ENCODE measurements at places on chromosomes 5 and 9.

GRCh38 chr5:34842554-34842953 lies 3.6 kb downstream of the TTC23L start:
- DNase-seq: no peak

DNA sequence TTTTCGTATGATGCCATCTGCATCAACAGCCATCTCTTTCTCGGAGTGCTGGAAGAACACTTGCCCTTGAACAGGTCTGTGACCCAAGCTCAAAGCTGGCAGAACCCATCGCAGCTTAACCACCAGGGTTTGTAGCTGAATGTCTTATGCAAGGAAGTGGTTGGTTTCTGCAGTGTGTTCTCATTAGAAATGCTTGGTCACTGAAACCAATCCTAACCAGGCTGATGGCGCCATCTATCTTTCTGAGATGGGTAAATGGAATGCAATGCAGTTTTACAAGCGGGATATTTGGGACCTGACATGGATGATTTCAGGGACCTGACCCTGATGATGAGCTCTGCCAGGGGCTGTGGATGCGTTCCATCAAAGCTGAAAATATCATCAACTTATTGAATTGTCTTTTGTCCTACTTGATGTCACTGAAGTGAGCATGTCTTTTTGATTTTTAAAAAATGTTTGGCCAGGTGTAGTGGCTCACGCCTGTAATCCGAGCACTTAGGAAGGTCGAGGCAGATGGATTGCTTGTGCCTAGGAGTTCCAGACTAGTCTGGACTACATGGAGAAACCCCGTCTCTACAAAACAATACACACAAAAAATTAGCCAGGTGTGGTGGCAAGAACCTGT lies 28.7 kb downstream of the DMRT3 start:
- DNase-seq: no peak

DNA sequence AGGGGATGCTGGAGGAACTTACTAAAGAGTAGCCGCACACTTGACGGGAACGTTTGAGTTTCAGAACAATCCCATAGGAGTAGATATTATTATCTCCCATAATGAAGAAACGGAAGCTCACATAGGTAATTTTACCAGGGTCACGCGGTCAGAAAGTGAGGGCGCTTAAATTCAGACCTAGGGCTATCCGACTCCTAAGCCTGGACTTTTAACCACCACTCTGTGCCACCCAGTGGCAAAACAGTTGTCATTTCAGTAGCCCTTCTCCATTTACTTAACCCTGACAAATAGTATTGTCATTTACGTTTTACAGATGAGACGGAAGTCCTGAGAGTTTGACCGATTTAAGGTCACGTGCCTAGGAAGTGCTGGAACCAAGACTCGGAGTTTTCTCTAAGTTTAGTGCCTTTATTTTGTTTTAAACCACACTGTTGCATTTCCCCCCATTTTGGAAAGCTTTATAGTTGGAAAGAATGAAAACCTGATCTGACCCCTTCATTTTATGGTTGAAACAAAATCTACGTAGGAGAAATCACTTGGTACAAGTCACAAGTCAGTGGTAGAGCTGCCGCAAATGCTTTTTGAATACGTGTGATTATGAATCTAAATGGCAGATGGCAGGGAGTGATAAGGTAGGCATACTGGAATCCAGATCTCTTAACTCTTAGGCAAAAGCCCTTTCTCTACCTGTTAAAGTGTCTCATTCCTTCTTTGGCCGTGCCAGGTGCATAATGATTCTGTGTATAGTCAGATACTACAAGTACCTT lies 650 bp downstream of the MRRF start:
- no peak for DNase-seq

GRCh38 chr9:95545831-95546567 lies 29.2 kb upstream of the PTCH1 start:
- DNase-seq: no peak

- DNase-seq: no peak
These were observed 7.8 kb downstream of the FOXI1 start for GRCh38 chr5:170113522-170113900.

DNA sequence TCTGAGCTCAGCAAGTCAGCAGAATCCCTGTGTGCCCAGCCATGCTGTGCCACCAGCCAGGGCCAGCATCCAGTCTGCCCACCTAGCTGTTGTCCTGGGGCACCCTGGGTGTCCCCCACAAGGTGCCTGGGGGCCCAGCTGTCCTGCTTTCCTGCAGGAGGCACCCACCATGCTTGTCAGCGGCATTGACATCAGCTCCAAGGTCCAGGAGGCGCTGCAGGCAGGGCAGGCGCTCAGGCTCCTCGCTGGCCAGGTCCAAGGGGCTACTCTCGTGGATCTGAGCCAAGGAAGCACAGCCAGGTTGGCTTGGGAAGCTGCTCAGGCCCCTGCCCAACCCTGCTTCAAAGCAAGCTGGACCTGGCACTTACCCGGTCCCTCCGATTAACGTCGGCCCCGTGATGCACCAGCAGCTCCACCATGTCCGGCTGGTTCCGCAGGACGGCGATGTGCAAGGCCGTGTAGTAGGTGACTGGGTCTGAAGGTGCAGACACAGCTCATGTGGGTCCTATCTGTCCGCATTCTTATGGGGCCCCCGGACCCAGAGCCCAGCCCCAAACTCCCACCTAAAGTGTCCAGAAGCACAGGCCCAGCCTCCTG lies 2.8 kb downstream of the ASB6 start:
- DNase-seq: no peak

All from mesothelial cell of epicardium (in vitro differentiated cells).